ENCODE measurements at places on chromosomes 4 and X.

GRCh38 chrX:72169008-72169728 lies 12.4 kb upstream of the PIN4 start:
- DNase-seq, result no peak

DNA sequence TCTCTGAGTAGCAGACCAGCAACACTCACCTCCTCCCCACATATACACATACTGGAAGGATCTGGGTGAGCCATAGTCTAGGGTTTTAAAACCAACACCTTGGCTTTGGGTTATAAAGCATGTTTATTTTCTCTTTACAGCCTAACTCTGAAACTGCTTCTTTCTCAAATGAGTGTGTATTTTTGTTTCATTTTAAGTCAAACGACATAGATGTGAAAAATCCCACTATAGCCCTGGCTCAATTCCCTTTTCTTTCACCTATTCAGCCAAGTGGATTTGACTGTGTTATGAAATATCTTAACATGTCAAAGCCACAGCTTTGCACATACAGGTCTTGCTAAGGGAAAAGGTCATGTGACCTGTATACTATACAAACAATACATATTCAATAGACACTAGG lies 13.8 kb downstream of the NEXMIF start:
- no peak for DNase-seq

DNA sequence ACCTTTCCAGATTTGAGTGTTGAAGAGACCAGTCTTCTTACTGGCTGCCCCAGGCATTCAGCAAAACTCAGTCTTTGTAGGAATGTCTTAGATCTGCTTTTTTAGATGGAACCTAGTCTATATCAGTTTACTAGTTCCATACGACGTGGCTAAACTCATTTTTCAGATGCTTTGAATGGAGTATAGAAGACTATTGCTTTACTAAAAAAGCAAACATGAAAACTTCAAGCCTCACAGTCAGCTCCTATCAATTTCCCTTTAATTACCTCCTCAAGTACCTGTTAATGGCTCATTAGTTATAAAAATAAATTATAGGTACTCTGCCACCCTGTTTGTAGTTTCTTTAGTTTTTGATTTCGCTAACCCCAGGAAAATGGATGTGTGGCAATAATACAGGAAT lies 63.0 kb upstream of the STOX2 start:
- no peak for DNase-seq

GRCh38 chr4:27692868-27693634 lies 832.4 kb downstream of the STIM2 start:
- no peak for DNase-seq

DNA sequence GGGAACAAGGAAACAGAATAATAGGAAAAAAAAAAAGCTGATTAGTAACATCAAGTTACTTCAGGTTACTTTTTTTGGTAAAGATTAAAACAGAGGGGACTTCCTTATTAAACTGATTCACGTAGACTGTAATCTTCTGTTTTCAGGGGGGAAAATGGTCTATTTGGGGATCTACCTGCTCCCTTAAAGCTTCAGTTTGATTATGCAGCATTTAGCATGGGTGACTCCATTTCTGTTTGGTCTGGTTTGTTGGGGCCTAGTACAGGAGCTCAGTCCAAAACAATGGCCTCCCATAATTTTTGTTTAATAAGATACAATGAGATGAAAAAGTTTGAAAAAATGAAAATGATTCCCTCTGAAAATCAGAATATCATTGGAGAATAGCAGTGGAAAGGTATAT lies 34.6 kb downstream of the TEC start:
- DNase-seq, result no peak

GRCh38 chr4:100147198-100147597 lies 43.1 kb downstream of the DDIT4L start:
- no peak for DNase-seq

GRCh38 chrX:49053223-49054072 lies 5.4 kb upstream of the CCDC120 start:
- peak; percentile 16 for DNase-seq

DNA sequence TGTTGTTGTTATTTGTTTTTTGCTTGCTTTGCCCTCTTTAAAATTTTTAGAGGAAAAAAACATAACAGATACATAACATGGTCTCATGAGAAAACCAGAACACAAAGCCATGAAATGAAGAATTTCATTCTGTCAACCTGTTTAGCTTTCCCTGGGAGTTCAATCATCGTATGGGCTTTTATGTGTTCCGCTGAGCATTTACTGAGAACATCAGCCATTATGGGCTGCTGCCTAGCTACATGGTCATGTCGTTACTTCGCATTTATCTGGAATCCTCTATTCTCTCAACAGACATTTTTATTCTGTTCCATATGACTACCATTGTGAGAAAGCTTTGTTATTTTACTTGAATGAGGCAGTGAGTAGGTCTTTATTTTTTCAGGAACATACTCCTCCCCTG lies 51.4 kb downstream of the NDST3 start:
- no peak for DNase-seq

DNA sequence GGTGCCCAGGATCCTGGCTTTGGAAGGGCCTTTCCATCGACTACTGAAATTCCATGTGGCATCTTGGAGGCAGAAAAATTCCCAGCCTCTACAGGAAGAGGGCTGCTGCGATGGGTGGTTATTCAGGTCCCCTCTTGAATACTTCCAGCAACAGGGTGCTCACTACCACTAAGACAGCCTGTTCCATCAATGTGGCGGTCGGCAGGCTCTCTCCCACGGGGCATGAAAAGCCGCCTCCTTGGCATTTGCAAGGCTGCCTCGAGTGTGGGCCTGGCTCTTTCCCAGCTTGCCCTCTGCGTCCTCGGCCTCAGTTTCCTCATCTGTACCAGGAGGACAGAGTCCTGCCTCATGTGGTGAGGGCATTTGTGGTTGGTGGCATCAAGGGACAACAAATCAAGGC lies 62.4 kb downstream of the ADRA2C start:
- DNase-seq, result no peak

GRCh38 chr4:113131621-113132020 lies 82.2 kb downstream of the ANK2 start:
- DNase-seq, result no peak

DNA sequence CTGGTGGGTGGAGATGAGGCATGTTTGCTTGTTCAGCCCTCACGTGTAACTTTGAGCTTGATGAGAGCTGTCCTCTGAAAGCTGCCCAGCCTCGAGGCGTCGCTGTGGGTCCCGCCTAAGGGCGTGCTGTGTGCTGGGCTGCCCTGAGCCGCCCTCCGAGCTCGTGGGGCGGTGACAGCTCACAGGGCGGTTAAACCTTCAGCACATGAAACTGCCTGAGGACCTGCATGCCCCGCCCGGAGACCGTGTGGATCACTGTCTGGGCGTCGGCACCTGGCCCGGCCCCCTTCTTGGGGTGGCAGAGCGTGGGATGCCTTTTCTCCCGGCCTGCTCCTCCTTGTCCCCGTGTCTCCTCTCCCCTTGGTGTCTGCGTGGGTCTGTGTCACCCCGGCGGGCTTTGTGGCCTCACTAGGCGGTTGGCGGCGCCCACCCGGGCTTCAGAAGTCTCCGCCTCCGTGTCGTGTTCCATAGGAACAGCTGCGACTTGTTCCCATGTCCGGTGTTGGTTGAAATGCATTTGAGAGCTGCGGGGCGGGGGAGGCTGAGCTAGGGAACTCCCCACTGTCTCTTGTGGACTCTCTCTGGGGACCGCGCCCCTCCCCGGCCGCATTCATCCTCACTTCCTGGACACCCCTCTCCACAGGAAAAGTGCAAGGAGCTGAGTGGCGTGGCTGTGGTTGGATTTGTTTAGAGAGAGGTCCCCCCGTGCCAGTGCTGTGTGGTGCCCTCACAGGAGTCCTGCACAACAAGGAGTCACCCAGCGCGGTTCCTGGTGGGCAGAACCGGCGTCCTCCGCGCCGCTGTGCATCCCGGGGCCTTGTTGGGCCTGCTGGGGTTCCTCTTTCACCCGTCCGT lies 6.8 kb downstream of the AKAP17A start:
- DNase-seq, result no peak

DNA sequence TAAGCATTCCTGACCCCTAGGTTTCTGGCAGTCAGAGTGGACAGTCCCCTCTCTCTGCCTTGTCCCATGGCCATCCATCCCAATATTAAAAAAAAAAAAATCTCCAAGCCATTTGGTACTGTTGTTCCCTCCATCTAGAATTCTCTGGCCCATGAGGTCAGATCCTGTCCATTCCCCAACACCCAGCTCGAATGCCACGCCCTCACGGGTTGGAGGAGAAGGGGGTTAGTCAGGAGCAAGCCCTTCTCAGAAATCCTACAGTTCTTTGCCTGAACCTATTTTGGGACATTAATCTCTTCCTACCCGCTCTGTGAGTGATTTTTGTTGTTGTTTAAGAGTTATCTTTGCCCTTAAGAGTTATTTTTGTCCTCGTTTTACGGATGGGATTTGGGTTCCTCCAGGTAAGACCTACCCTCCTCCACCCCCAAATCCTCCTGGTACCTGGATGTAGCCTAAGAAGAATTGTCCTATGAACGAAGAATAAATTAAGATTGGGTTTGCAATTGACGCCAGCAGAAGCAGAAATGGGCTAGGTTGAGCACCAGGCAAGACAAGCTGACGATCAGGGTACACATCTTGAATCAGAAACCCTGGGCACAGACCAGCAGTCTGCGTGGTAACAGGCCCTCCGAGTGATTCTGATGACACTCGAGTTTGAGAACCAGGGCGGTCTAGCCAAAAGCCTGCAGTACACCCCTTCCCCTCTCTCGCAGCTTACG lies 977 bp downstream of the RNF175 start:
- no peak for DNase-seq

GRCh38 chr4:68367835-68368234 lies 17.9 kb upstream of the YTHDC1 start:
- no peak for DNase-seq

DNA sequence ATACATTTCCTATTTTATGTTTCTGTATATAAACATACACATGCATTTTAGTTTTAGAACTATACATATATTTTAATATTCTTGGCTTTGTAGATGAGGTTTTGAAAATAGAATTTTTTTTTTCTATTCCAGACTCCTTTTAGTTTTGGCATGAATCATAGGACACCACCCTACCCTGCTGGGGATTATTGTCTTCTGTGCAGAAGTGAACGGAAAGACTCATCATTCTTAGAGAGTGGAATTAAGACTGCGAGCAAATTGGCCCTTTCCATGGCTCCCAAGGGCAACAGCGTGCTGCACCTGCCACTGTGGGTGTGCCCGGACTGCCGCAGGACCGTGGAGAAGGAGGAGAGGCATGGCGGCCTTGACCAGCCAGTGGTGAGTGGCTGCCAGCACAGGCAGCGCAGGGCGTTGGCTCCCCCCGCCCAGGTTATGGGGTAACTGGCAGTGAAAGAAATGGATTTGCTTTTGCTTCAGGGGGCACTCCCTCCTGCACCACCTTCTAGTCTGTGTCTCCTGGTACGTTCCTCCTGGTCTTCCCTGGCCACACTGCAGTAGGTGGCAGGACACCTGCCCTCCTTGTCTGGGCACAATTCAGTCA lies 59.6 kb downstream of the FAM193A start:
- DNase-seq, result no peak

- no peak for DNase-seq
Measured at GRCh38 chr4:15888515-15888914, 50.0 kb downstream of the FGFBP1 start.

GRCh38 chr4:186832906-186833305 lies 109.2 kb upstream of the FAT1 start:
- DNase-seq, result no peak

DNA sequence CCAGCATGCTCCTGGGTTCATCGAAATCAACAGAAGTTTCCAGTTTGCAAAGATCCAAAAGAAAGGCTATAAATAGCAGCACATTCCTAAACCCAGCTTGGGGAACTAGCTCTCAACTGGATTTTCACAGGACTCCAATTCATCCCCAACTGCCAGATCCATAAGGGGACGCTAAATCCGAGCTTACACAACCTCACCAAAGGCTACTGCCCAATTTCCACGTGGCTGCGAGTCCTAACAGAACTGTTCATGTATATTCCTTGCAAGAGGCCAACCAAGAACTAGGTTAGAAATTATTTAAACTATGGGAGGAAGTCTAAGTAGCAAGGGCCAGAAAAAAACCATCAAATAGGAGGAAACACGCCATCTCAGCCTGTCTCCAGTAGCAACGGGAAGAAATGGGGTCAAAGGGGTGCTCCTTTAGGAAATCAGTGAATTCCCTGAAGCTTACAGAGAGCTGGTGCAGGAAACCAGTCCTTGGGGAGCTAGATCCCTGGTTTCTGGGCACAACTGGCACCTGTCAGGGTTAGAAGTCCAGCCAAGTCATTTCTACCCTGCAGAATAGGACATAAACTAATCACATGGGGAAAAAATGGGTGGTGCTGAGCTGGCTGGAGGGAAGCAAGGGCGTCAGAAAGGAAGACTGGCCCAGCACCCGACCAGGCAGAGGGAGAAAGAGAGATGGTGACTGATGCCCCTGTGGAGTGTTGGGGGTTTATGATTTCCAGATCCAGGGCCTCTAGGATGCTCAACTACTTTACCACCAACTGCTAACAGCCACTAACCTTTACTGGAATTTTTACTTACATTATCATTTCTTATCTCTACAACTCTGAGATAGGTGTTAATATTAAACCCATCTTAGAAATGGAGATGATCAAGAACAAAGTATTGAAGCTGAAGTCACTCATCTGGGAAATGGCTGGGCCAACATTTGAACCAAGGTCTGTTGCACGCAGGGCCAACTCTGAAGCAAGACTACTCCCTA lies 20.5 kb downstream of the RELL1 start:
- DNase-seq, result no peak

GRCh38 chr4:182925298-182925757 lies 8.1 kb upstream of the DCTD start:
- DNase-seq, result peak; percentile 63

- DNase-seq, result no peak
Measured at GRCh38 chrX:44997282-44997812, 124.4 kb downstream of the KDM6A start.

DNA sequence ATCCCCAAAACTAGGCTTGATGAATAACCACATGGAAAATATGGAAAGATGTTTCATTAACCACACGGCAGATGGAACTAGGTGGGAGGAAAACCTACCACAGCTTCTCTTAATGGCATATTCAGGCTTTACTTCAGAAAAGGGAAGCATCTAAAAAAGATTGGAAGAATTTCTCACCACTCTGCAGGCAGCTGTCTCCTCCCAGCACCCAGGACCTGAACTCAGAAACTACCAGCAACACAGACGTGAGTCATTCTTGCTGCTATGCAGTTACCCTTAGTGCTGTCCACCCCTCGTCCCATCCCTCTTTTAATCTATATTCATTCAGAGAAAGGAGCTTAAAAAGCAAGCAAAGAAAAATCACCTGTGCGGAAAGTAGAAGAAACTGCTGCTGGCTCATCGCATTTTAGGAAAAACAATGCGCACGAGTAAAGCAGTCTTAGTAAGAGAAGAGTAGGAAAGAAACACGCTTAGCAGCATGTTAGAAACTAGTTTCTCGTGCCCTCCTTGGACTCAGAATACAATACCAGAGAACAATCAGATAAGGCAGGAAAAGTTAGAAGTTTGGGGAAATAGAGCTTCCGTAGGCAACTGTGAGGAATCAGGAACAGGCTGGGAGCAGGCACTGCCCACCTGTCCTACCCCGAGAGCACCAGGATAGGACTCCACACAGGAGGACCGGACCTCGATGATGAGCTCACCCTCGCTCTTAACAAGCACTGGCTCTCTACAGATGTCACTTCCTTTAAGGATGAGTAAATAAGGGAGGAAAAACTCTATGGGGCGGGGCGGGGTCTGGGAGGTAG lies 48.1 kb upstream of the ENPP6 start:
- DNase-seq, result no peak

All from GM12864 (cell line).